Testis (tissue), 5 donors: ENCODE measurements at places on chromosomes 4 and X. TPM values are rescaled to one million over a fixed set of nuclear protein-coding genes. Genes with fewer than 3 reads are reported as not detected.

- DNase-seq = no peak
These were observed 22.9 kb upstream of the KDM5C start for GRCh38 chrX:53247928-53248327.

DNA sequence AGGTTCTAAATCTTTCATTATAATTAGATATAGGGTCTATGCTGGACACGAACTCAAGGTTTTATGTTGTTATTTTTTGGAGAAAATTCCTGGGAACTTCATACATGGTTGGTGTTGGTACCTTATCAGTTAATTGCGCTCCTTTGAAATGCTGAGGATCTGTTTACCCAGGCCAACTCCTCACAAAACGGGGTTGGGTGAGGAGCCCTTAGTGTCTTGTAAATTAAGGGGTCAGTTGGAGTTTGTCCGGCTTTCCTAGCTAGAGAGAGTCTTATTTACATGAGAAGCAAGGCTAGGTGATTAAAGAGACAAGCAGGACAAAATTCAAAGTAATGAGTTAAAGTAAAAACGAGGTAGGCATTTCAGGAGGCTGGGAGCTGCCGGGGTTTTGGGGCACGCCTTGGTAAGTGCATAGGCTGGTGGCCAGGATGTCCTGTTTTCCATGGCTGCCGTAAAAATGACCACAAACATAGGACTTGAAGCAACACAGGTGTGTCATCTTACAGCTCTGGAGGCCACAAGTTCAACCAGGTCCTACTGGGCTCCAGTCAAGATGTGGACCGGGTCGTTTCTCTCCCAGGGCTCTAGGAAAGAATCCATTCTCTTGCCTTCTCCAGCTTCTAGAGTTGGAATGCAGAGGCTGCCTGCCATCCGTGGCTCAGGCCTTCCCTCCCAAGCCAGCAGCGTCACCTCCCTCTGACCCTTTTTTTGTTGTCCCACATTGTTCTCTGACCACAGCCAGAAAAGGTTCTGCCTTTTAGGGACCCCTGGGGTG lies 19.8 kb downstream of the PSAPL1 start:
- peak; percentile 10 for DNase-seq

GRCh38 chr4:38149997-38150671 lies 189.9 kb downstream of the PTTG2 start:
- DNase-seq = no peak

GRCh38 chrX:17521871-17522693 lies 147.1 kb downstream of the NHS start:
- DNase-seq = peak; percentile 36

GRCh38 chrX:118569676-118570075 lies 74.1 kb downstream of the DOCK11 start:
- DNase-seq = no peak

- no peak for DNase-seq
These were observed 548.9 kb downstream of the ARAP2 start for GRCh38 chr4:35695421-35695820.

- peak; percentile 20 for DNase-seq
These were observed 477 bp downstream of the FGF5 start for GRCh38 chr4:80266902-80267380.

- DNase-seq = no peak
These were observed 85.4 kb downstream of the FRMPD4 start for GRCh38 chrX:12223650-12224049.

DNA sequence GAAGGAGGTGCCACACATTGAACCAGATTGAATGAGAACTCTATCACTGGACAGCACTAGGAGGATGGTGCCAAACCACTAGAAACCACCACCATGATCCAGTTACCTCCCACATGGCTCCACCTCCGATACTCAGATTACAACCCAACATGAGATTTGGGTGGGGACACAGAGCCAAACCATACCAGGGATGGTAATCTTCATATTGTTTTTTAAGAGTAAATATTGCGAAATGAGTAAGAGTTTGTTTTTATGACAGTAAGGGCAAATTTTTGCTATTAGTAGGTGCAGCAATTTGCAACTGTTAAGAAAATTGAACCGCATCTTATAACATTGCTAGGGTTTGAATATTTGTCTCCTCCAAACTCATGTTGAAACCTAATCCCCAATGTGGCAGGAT lies 891.5 kb downstream of the NLGN4X start:
- no peak for DNase-seq

DNA sequence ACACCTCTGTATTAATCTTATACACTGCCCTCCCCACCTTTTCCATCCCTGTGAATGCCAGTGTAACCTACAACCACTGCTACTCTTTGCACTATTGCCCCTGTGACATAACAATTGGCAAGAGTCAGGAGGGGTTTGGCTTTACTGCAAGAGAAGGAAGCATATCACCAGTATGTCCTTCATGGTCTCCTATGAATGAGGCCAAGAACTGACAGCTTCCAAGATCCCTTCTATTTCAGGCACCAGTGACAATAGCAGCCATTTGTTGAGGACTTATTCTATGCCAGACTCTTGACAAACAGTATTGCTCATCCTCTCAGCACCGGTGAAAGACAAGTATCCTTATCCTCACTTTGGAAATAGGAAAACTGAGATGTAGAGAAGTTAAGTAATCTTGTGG lies 363.9 kb downstream of the MID1IP1 start:
- DNase-seq = no peak

GRCh38 chrX:153703036-153703370 lies 15.3 kb downstream of the SLC6A8 start:
- DNase-seq = no peak

DNA sequence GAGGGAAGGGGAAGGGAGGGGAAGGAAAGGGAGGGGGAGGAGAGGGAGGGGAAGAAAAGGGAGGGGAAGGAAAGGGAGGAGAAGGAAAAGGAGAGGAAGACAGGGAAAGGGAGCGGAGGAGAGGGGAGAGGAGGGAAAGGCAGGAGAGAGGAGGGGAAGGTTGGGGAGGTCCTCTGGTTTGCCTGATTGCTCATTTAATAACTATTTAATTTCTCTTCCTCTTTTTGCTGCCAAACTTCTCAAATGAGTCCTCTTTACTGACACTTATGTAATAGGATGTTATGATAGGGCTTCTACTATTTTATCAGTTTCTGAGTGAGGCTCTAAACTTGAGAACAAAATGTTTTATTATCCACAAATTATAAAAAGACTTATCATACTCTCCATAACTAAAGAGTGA lies 35.4 kb upstream of the PPA2 start:
- DNase-seq = no peak

DNA sequence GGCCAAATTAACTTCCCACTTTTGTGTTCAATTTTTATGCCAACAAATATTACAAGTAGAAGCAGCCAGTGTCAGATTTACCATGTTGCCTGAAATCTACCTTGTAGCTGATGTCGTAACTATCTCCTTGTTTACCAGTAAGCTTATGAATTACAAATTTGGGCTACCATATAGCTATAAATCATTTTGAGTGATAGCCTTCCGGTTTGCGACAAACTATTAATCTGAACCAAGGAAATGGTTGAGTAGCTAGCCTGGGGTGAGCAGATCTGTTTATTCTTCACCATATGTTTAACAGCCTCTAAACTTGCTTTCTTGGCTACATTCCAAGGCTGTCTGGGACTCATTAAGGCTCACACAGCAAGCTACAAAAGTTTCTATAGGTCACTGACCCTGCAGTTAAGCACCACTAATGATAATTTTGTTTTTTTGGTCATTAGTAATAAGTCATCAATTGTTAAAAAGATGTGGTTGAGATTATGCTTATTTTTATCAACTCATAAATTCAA lies 218.7 kb upstream of the SPOCK3 start:
- no peak for DNase-seq

DNA sequence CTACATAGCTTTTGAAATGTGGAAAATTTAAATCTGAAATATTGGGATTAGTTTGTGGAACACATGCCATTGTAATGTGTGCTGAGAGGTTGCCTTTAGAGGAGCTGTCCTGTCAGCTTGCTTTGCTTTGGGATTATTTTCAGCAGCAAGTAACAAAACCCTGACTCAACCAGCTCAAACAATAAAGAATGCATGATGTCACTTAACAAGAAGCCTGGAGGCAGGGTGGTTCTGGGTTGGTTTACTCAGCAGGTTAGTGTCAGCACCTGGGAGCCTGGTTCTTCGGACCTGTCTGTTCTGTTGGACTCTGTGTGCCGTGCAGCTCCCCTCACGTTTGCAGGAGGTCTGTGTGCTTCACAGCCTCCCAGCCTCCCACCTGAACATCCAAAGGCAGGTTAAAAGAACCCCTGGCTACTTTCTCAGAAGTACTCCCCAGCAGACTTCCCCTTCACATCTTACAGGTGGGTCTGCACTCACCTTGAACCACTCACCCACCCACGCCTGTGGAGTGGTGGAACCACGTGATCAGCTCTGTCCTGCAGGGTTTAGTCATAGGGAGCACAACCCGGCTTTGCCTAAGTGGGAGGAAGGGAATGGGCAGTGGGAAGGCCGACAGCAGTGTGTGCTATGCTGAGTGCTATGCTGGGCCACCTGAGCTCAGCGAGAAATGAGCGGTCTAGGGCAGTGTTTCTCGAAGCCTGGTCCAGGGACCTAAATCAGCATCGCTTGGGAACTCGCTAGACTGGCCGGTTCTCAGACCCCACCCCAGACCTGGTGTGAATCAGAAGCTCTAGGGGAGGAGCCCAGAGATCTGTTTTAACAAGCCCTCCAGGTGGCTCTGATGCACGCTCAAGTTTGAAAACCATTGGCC lies 20.4 kb downstream of the TMEM131L start:
- DNase-seq = no peak

DNA sequence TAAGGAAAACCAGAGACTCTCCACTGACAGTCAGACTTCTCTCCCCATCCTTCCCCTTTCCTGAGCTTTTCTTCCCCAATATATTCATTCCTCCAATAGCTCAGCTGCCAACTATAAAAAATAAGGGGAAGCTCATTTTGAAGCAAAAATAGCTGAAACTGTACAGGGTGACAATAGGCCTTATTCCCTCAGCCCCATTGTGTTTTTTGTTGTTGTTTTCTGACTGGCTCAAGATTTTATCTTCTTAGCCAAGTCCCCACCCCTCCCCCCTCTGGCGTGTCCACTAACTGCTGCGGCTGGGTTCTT lies 26.2 kb downstream of the PRPS1 start:
- DNase-seq = no peak

DNA sequence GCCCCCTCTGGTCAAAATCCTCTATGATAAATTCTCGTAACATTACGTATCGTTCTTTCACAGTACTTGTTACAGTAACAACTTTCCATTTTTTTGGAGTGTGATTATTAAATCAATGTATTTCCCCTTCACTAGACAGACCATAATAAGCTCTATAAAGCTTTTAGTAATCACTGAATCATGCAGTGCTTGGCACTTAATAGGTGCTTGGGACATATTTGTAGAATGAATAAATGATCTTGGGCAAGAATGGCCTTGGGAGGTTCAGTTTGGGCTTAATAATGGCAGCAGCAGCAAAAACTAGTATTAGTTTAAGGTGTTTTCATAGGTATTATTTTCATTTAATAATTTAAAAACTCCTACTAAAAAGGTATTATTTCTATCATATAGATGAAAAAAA lies 33.4 kb upstream of the SFRP2 start:
- no peak for DNase-seq

DNA sequence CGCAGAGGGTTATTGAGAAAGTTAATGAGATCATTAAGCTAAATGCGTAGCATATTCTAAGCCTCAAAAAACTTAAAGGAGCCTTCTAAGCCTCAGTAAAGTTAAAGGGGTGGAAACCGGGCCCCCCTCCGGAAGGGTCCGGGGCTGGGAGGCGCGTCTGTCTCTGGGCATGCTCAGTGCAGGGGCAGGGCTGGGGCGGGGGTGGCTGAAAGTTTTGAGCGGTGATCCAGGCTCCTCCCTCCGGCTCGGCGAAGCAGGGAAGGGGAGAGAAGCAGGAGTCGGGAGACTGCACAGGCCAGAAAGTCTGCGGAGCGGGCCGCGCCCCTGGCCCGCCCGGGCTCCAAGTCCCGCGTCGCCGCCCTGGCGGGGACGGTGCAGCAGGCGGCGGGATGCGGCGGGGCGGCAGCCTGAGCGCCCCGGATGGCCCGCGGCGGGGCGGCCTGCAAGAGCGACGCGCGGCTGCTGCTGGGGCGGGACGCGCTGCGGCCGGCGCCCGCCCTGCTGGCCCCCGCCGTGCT lies at the start of gene EVC:
Gene EVC, plus strand, starts transcription at position 241 of the 518 bp plus-strand sequence. Its CDS starts 180 bp downstream, at position 421.
- DNase-seq = peak; percentile 89

DNA sequence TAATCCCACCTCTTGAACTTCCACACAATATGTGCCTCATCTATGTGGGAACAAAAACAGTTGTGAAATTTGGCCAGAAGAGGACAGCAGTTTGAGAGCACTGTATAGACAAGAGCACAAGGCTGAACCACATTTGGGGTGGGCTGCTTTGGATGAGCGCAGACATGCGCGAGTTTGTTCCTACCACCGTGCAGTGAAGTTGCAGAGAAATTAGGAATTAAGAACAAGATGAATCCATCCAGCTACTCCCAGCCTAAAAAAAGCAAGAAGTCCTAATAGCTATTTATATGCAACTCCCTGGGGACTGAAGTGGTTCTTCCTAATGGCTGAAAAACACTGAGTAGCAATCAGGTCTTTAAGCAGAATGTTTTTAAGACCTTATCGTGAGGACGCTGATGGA lies 1.0 kb downstream of the GAB3 start:
- DNase-seq = no peak

DNA sequence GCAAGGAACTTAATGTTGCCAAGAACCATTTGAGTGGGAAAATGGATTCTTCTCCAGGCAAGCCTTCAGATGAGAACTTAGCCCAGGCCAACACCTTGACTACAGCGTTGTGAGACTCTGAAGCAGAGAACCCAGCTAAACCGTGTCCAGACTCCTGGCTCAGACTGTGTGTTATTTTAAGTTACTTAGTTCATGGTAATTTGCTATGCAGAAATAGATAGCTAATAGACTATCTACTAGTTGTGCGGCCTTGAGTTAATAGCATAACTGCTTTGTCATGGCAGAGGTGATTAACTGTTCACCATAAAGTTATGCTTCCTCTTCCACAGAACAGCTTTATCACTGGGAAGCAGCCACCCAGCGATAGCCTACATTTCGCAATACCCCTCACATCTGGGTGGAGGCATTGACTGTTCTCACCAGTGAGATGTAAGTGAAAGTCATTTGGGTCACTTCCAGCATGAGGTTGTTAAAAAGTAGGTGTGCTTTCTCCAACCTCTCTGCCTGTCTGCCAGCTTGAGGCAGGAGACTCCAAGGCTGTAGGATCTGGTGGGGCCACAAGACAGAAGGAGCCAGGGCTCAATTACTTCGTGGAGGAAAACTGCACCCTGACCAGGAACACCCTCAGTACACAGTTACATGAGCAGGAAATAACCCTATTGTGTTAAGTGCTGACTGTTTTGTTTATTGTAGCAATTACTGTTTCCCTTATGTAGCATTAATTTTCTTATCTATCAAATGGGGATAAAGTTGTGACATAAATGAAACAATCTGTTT lies 94.2 kb downstream of the GPAT3 start:
- no peak for DNase-seq

- DNase-seq = no peak
These were observed 60.8 kb upstream of the DHX15 start for GRCh38 chr4:24644983-24645764.

GRCh38 chrX:64202808-64203325 lies 2.6 kb downstream of the AMER1 start:
- DNase-seq = no peak

GRCh38 chr4:148800940-148801339 lies 358.7 kb upstream of the NR3C2 start:
- DNase-seq = no peak

- DNase-seq = no peak
These were observed 220.1 kb upstream of the PSAPL1 start for GRCh38 chr4:7654550-7655445.

The ARFIP1 gene
- total RNA-seq = 31.7 TPM

The BEND4 gene
- total RNA-seq = 43.7 TPM

The GPR50 gene
- not detected for total RNA-seq

The NAP1L3 gene
- total RNA-seq = 37.2 TPM

The TASL gene
- total RNA-seq = not detected

The SYTL5 gene
- 1.7 TPM for total RNA-seq

The CEP135 gene
- 28.4 TPM for total RNA-seq

The SHROOM4 gene
- 4.6 TPM for total RNA-seq

The SUV39H1 gene
- total RNA-seq = 16.7 TPM

The NDST3 gene
- total RNA-seq = 0.47 TPM

The LRAT gene
- total RNA-seq = 4.6 TPM
